ENCODE measurements at places on chromosomes 6 and 20. TPM values are rescaled to one million over a fixed set of nuclear protein-coding genes. Genes with fewer than 3 reads are reported as not detected.

BCKDHB gene
- polyA plus RNA-seq, result 10.1 TPM

- no peaks in the 10 kb centered on the region for H3K27me3 ChIP-seq
- H3K27ac ChIP-seq, result no peak overlapping the region
- H3K36me3 ChIP-seq, result peaks cover 5% of the 10 kb centered on the region
These were observed 802 bp downstream of the CYP39A1 start for GRCh38 chr6:46651816-46652215.

- H3K27me3 ChIP-seq, result no peaks in the 10 kb centered on the region
- DNase-seq, result no peak
- no peak overlapping the region for H3K4me3 ChIP-seq
These were observed 57.6 kb downstream of the NRSN1 start for GRCh38 chr6:24183584-24183983.

- no peak for DNase-seq
- H3K36me3 ChIP-seq, result no peaks in the 10 kb centered on the region
- no peak overlapping the region for H3K27ac ChIP-seq
- H3K4me3 ChIP-seq, result no peak overlapping the region
These were observed 344.3 kb downstream of the PREX1 start for GRCh38 chr20:48483334-48484066.

GRCh38 chr6:165616116-165616515, 46.9 kb downstream of the PDE10A start:
- H3K27ac ChIP-seq, result peak overlapping the region; percentile 19
- no peaks in the 10 kb centered on the region for H3K36me3 ChIP-seq
- peak overlapping the region; percentile 1 for H3K4me3 ChIP-seq
- H3K27me3 ChIP-seq, result no peaks in the 10 kb centered on the region
- DNase-seq, result no peak

SNAP25 gene
- 0.10 TPM for polyA plus RNA-seq

HNF4A gene
- not detected for polyA plus RNA-seq

PCK1 gene
- 0.42 TPM for polyA plus RNA-seq

MRPS10 gene
- 36.9 TPM for polyA plus RNA-seq

GRCh38 chr6:28258877-28259777, at the start of gene NKAPL:
Gene NKAPL, plus strand, starts transcription at chr6:28259297. Its CDS starts 75 bp downstream, at chr6:28259372.
- peak within 1 kb of the TSS; percentile 42 for H3K4me3 ChIP-seq
- peak; percentile 92 for DNase-seq
- H3K4me1 ChIP-seq, result peaks cover 12% of the 10 kb centered on the region
- no peak within 1 kb of the TSS for H3K27ac ChIP-seq
- H3K27me3 ChIP-seq, result no peaks in the 10 kb centered on the region

BTN2A1 gene
- polyA plus RNA-seq, result 6.6 TPM

PDYN gene
- polyA plus RNA-seq, result not detected

PACSIN1 gene
- 1.6 TPM for polyA plus RNA-seq

DNA sequence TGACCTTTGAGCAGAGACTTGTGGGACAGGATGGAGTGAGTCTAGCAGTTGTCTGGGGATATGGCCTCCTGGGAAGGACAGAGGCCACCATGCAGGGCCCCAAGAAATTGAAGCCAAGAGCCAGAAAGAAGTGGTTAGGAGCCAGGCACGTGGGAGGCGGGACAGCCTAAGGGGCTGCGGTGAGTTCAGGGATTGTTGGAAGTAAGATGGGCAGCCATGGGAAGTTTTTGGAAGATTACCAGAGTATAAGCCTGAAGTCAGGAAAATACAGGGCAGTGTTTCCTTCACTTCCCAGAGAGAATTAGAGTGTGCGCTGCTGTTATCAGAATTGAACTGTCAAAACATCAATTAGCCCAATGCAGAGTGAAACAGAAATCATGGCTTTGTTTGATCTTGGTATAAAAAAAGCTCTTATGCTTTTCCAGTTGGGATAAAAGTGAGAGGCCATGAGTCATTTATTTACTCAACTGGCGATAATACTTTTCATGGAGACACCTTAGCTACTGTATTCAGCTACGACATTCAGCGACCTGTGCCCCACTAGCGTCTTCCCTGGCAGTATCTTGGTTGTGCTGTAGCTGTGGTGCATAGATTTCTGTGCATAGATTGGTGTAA, 66.9 kb downstream of the PHACTR2 start:
- H3K36me3 ChIP-seq, result peaks cover 5% of the 10 kb centered on the region
- H3K4me1 ChIP-seq, result peaks cover 57% of the 10 kb centered on the region
- DNase-seq, result peak; percentile 24
- H3K27ac ChIP-seq, result peak overlapping the region; percentile 61
- no peaks in the 10 kb centered on the region for H3K27me3 ChIP-seq
- no peak overlapping the region for H3K4me3 ChIP-seq

GRCh38 chr20:17654649-17655285, 27.3 kb downstream of the RRBP1 start:
- H3K27ac ChIP-seq, result no peak overlapping the region
- DNase-seq, result no peak
- H3K27me3 ChIP-seq, result no peaks in the 10 kb centered on the region

HAO1 gene
- not detected for polyA plus RNA-seq

- peaks cover 7% of the 10 kb centered on the region for H3K4me1 ChIP-seq
- H3K4me3 ChIP-seq, result no peak overlapping the region
- no peaks in the 10 kb centered on the region for H3K27me3 ChIP-seq
- no peaks in the 10 kb centered on the region for H3K36me3 ChIP-seq
These were observed 27.9 kb upstream of the SYNCRIP start for GRCh38 chr6:85670573-85670972.

DNAH8 gene
- not detected for polyA plus RNA-seq

DNA sequence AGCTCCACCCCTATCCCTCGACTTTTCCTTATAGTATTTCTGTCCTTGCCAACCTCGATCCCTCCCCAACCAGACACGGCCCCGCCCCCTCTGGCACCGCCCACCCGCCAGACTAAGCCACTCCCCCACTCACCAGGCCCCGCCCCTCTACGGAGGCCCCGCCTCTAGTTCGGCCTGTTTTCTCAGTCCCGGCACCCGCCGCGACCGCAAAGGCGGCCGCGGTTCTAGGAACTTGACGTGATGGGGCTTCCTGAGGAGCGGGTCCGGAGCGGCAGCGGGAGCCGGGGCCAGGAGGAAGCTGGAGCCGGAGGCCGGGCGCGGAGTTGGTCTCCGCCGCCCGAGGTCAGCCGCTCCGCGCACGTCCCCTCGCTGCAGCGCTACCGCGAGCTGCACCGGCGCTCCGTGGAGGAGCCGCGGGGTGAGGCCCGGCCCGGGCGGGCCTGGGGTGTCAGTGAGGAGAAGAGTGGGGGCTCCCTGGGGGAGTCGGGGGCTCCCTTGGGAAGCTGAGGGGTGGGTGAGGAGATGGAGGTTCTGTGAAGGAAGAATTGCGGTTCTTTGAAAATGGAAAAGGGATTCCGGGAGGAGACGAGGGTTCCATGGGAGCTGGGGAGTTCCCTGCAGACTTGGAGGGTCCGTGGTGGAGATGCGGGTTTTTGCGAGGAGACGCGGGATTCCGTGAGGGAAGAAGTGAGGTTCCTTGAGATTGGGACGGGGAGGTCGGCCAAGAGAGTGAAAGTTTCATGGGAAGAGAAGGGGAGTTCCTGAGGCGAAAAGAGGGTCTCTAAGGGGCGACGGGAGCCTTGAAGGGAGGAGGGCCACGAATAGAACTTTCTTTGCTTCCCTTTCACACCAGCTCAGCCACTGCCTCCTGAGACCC, at the start of gene ACSS2:
ACSS2 (plus strand) TSS at position 207 of the 877 bp plus-strand sequence; CDS start at position 241, 34 bp downstream.
- peak; percentile 99 for DNase-seq
- peak within 1 kb of the TSS; percentile 84 for H3K4me3 ChIP-seq
- no peaks in the 10 kb centered on the region for H3K27me3 ChIP-seq
- H3K27ac ChIP-seq, result peak within 1 kb of the TSS; percentile 85
- peaks cover 39% of the 10 kb centered on the region for H3K4me1 ChIP-seq
- H3K36me3 ChIP-seq, result no peaks in the 10 kb centered on the region

- no peaks in the 10 kb centered on the region for H3K27me3 ChIP-seq
- no peak overlapping the region for H3K27ac ChIP-seq
- no peaks in the 10 kb centered on the region for H3K4me1 ChIP-seq
- no peak overlapping the region for H3K4me3 ChIP-seq
These were observed 101.8 kb upstream of the NHSL1 start for GRCh38 chr6:138601128-138601527.

- no peaks in the 10 kb centered on the region for H3K4me1 ChIP-seq
- H3K27ac ChIP-seq, result no peak overlapping the region
- H3K4me3 ChIP-seq, result no peak overlapping the region
- no peak for DNase-seq
These were observed 292.7 kb downstream of the TAF4 start for GRCh38 chr20:61772828-61773631.

GRCh38 chr20:57807401-57808263, 97.8 kb upstream of the PMEPA1 start:
- H3K36me3 ChIP-seq, result no peaks in the 10 kb centered on the region
- H3K27me3 ChIP-seq, result no peaks in the 10 kb centered on the region
- H3K4me3 ChIP-seq, result no peak overlapping the region
- no peak overlapping the region for H3K27ac ChIP-seq
- no peak for DNase-seq

CAGE1 gene
- polyA plus RNA-seq, result not detected

DNA sequence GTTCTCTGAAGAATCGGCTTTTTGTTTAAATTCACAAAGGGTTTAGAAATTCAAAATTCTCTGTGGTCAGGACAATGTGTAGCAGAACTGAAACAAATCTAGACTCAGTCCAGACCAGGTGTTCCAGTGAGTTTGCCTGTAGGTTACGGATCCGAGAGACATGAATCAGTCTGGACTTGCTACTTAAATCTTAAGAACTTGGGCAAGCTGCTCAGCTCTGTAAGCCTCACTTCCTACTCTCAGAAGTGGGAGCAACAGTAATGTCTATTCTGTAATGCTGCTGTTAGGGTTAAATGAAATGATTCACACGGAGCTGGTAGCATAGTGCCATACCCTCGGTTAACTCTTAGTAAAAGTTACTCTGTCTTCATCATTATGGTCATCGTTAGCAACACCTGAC, 37.7 kb downstream of the HECA start:
- no peak overlapping the region for H3K4me3 ChIP-seq
- H3K36me3 ChIP-seq, result peaks cover 4% of the 10 kb centered on the region
- H3K27ac ChIP-seq, result no peak overlapping the region
- no peak for DNase-seq
- H3K4me1 ChIP-seq, result peaks cover 22% of the 10 kb centered on the region

DNA sequence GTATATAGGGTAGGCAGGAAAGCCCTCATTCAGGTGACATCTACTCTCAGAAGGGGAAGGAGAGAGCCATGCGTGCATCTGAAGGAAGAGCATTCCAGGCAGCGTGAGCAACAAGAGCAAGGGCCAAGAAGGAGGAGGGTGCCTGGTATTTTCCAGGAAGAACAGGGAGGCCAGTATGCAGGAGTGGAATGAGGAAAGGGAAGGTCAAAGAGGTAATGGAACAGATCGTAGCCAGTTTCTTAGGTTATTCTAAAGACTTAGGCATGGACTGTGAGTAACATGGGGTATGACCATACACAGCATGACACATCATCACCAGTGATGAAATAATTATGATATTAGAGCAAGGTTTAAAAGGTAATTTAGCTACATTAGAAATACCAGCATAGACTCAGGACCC, 24.1 kb downstream of the ALDH8A1 start:
- no peak overlapping the region for H3K4me3 ChIP-seq
- no peaks in the 10 kb centered on the region for H3K36me3 ChIP-seq
- DNase-seq, result no peak
- no peaks in the 10 kb centered on the region for H3K4me1 ChIP-seq
- H3K27ac ChIP-seq, result no peak overlapping the region
- H3K27me3 ChIP-seq, result no peaks in the 10 kb centered on the region

- no peaks in the 10 kb centered on the region for H3K4me1 ChIP-seq
- no peaks in the 10 kb centered on the region for H3K27me3 ChIP-seq
- H3K4me3 ChIP-seq, result no peak overlapping the region
These were observed 93.7 kb downstream of the ZFAND3 start for GRCh38 chr6:37913210-37913609.

DNA sequence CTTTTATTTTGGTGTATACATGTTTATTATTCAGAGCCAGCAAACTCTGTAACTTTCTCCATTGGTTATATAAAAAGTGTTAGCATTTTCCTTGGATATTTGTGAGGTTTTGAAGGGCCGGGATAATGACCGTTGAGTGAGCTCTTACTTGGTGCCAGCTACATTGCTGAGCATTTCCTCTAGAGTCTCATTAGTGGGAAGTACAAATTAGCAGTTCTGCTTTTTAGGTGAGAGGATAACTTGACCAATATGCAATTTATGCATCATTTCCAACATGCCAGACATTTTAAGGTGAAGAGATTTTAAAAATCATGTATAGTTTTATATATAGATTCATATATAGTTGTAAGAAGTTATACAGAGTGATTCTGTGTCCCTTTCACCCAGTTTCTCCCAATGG, 84.3 kb downstream of the CARMIL1 start:
- no peak for DNase-seq
- H3K4me1 ChIP-seq, result no peaks in the 10 kb centered on the region
- H3K4me3 ChIP-seq, result no peak overlapping the region
- no peaks in the 10 kb centered on the region for H3K36me3 ChIP-seq

- H3K27me3 ChIP-seq, result no peaks in the 10 kb centered on the region
- H3K4me3 ChIP-seq, result no peak overlapping the region
- DNase-seq, result no peak
- H3K4me1 ChIP-seq, result peaks cover 5% of the 10 kb centered on the region
These were observed 109.3 kb upstream of the MTHFD1L start for GRCh38 chr6:150756173-150756572.

Measured in heart left ventricle (tissue), 16 donors.